ENCODE measurements at places on chromosomes 3 and 15. TPM values are rescaled to one million over a fixed set of nuclear protein-coding genes. Genes with fewer than 3 reads are reported as not detected.

The STX19 gene
- total RNA-seq = not detected

The ZDHHC19 gene
- not detected for total RNA-seq

The CLDN16 gene
- total RNA-seq = not detected

The IDH3A gene
- 106 TPM for total RNA-seq

The ISLR2 gene
- not detected for total RNA-seq

The OPA1 gene
- 104 TPM for total RNA-seq

The IL17RB gene
- not detected for total RNA-seq

The GOLGA8J gene
- 0.38 TPM for total RNA-seq

The CP gene
- total RNA-seq = not detected

The OR5H1 gene
- not detected for total RNA-seq

The CACNA1D gene
- total RNA-seq = not detected

The SPINK8 gene
- total RNA-seq = not detected

The XYLB gene
- 4.4 TPM for total RNA-seq

The BCHE gene
- total RNA-seq = not detected

The HPS3 gene
- total RNA-seq = 16.4 TPM

The POU1F1 gene
- total RNA-seq = not detected

The SLC9C1 gene
- total RNA-seq = not detected

The ZNF660 gene
- total RNA-seq = 1.2 TPM

The MUC4 gene
- total RNA-seq = 0.20 TPM

The HRG gene
- total RNA-seq = not detected

The POMGNT2 gene
- total RNA-seq = 12.0 TPM

The XPC gene
- 23.5 TPM for total RNA-seq

The RUVBL1 gene
- 99.0 TPM for total RNA-seq

The LARP6 gene
- 0.36 TPM for total RNA-seq

The RASGRF1 gene
- not detected for total RNA-seq

The NR1I2 gene
- total RNA-seq = 1.0 TPM

The GOLGA6B gene
- total RNA-seq = not detected

Measured in activated CD8-positive, alpha-beta T cell treated with anti-CD3 and anti-CD28 coated beads for 36 hours (primary cell).